ENCODE measurements at places on chromosomes 3 and 15.
A peak's percentile ranks its signal among the peaks of the same experiment; 100 is the strongest.

DNA sequence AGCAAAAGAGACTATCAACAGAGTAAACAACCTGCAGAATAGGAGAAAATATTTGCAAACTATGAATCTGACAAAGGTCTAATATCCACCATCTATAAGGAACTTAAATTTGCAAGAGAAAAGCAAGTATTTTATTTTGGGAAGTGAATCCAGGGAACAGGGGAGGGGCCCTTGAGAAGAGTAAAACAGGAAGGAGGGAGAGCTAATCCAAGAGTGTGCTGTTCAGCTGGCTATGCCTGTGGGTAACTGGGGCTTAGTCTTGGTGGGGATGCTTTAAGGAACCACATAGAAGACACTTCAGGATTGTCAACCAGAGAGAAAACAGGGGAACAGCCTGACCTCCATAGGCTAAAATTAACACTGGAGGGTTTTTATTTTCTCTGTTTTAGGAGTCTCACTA is 3.9 kb upstream of the HHLA2 start:
- no peak for DNase-seq

DNA sequence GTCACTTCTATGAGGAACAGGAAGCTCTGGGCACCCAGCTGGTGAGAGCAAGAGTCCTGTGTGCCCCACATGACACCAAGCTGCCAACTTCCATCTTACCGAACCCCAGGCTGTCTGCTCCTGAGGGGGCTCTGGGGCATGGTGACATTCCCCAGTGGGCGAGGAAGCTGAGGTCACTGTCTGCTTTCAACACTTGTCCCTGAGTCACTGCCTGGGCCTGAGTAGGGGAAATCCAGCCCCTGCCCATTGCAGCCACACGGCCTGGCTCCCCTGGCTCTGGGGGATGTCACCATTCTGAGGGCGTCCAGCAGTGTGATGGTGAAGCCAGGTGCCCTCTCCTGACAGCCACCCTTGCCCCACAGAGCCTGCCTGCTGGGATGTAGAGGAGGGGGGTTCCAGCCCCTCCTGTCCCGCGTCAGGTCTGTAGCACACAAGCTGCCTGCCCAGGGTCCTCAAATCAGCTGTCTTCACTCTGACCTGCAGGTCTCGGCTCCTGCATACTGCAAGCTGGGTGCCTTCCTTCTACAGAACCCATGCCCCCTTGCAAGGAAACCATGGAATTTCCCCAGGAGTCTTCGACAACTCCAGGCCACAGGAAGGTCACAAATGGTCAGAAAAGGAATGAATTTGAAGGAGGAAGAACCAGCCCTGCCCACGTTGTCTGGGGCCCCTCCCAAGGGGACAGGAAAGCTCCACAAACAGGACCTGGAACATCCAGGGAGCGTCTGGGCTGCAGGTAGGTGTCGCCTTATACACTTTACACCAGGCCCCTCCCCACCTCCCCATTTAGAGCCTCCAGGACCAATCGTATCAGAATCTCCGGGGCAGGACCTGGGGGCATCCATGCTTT is 69.9 kb upstream of the GATM start:
- no peak for DNase-seq

GRCh38 chr3:151561878-151562277 is 101.0 kb upstream of the IGSF10 start:
- peak; percentile 85 for DNase-seq

DNA sequence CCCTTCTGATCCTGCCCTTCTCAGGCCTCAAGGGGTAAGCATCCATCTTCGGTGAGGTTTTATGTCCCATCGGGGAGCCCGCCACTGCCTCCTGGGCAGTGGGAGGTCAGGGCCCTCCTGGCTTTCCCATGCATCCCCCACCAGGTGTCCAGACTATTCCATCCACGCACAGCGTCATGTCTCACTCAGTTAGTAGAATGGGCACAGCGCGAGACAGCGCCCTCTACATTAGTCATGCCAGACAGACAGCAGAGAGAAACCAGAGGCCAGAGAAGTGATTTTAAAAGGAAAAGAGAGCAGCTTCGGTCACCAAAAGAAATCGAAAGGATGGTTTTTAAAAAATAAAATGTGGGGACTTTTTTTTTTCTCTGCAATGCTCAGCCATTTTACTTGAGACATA is 49.8 kb downstream of the ZDHHC3 start:
- DNase-seq, result no peak

DNA sequence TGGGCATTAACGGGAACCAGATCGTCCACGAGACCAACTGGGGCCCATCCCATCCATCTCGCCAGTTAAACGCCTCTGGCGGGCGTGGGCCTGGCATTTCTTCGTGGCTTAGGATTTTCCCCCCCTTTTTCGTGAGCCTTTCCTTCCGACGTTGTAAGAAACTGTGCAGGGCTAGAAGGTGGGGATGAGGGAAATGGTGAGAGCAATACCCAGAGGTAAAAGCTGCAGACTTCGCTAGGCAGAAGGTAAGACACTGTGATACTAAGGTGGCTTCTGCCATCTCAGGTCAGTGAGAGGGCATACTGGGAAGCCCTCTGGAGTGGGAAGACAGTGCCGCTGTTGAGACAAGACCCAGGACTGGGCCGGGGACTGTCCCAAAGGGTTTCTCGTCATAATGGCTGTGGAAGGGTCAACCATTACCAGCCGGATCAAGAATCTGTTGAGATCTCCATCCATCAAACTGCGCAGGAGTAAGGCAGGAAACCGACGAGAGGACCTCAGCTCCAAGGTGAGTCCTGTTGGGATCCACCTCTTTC is 666 bp downstream of the MAPKBP1 start:
- no peak for DNase-seq

- no peak for DNase-seq
These were observed 145.1 kb downstream of the NFKBIZ start for GRCh38 chr3:101994386-101994785.

DNA sequence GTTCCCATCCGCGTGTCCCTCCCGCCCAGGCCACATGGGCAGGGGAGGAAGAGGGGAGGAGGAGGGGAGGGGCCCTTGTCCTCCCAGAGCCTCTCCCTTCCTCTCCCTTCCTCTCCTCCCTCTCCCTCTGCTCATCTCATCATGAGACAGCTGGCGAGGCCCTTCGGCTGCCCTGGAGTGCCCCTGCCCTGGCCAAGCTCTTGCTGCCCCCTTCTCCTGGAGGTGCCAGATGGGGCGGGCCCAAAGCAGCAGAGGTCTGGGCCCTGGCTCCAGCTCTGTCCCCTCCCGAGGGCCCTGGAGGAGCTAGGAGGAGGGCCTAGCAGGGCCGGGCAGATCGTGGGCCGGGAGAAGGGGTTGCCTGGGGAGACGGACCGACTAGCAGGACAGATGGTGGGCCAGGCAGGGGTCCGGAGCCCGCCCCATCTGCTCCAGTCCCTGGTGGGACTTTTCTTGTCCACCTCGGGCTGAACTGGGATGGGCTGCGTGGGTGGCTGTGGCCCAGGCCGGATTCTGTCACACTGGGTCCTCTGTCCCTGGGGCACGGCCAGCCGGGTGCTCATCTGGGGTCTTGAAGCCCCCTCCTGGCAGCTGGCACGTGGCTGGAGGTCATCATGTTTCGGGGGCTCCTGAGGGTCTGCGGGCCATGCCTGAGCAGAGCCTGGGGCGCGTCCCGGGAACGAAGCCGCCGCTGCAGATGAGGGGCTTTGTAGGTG is 183.4 kb downstream of the GOLGA6L6 start:
- no peak for DNase-seq

GRCh38 chr3:27677565-27677964 is 44.6 kb downstream of the EOMES start:
- DNase-seq, result peak; percentile 100

DNA sequence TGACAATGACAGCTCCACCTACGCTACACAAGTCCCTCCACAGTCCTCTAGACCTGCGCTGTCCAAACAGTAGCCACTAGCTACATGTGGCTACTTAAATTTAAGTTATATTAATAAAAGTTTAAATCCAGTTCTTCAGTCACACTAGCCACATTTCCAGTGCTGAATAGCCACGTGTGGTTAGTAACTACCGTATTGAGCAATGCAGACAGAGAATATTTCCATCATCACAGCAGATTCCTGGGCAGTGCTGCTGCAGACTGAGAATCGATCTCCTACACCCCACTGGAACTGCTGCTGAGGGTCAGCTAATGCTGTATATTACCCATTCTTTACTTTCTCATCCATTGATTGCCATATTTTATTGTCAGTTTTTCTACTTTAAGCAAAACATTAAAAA is 40.9 kb downstream of the HDC start:
- peak; percentile 16 for DNase-seq

DNA sequence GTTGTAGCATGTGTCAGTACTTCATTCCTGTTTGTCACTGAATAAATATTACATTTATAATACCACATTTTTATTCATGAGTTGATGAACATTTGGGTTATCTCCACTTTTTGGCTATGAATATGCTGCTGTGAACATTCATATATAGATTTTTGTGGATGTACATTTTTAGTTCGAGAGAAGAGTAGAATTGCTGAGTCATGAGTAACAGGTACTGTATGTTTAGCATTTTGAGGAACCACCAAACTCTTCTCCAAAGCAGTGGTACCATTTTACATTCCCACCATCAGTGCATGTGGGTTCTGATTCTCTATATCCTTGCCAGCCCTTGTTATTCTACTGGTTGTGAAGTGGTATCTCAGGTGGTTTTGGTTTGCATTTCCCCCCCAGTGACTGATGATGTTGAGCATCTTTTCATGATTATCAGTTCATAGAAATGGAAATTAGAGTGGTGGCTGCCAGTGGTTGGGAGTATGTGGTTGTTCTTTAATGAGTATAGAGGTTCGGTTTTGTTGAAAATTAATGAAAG is 59.6 kb downstream of the CCDC66 start:
- no peak for DNase-seq

DNA sequence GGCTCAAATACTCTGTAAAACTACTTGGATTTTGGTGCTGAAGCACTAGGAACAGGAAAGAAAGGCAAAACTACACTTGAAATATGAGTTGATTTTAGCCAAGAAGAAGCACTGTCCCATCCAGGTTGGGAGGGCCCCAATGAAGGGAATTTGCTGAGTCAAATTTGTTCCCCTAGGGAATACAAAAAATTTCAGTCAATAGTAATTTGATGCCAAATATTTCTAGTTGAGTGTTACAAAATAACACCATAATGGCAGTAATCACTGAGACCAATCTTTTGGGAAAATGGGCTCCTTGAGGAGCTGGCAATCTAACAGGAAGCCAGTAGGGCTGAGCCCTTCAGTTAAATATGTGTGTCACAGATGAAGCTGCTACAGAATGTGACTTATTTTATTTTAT is 896.9 kb downstream of the DIPK2A start:
- peak; percentile 2 for DNase-seq

DNA sequence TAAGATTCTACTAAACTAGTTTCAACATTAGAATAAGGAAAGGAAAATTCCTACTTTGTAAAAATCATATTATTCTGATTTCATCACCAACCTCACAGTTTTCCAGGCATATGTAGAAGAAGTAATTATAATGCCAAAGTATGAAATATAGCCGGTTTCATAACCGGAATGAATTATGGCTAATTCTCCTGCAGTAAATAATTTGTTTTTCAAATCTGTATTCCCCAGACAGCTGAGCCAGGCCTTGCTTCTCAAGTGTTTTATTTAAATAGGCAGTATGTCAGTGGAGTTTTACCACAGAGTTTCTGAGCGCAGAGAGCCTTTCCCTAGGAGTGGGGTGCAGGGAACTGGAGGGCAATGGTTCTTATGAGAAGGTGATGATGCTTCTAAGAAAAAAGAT is 8.7 kb upstream of the CPA3 start:
- no peak for DNase-seq

GRCh38 chr15:93500155-93500554 is 411.1 kb upstream of the RGMA start:
- no peak for DNase-seq

DNA sequence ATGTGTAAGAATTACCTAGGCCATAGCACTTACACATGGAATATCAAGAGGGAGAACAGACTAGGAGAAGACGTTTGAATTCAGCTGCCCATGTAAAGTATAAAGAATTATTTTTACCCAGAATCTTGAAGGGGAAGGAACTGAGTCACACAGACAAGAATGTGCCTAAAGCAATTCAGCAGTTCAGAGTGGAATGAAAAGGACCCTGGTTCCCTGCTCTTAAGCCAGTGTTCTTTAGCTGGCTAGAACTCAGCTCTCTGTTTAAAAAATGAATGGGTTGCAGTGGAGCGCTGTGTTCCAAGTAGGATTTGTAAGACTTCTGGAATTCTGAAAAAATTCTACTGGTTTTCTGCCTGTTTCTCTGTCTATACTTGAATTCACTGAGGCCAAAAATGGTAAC is 440.2 kb downstream of the LPP start:
- peak; percentile 97 for DNase-seq

DNA sequence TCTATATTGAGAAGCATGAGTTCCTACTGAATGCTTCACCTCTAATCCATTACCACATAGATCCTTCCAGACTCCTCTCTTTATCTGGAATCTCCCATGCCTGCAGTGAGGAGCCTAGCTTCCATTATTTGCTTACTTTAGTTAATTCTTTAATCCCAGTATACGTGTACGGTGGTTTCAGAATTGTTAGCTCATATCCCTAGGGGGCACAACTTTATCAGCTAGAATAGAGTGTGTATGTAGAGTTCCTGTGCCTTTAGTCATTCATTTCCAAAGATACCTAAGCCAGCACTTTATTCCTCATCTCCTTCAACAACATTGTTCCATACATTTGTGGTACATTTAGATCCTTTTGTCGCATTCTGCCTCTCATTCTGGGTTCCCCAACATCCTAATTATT is 226.0 kb downstream of the TJP1 start:
- peak; percentile 73 for DNase-seq

- DNase-seq, result peak; percentile 43
These were observed 52.9 kb downstream of the BSN start for GRCh38 chr3:49607105-49607591.

DNA sequence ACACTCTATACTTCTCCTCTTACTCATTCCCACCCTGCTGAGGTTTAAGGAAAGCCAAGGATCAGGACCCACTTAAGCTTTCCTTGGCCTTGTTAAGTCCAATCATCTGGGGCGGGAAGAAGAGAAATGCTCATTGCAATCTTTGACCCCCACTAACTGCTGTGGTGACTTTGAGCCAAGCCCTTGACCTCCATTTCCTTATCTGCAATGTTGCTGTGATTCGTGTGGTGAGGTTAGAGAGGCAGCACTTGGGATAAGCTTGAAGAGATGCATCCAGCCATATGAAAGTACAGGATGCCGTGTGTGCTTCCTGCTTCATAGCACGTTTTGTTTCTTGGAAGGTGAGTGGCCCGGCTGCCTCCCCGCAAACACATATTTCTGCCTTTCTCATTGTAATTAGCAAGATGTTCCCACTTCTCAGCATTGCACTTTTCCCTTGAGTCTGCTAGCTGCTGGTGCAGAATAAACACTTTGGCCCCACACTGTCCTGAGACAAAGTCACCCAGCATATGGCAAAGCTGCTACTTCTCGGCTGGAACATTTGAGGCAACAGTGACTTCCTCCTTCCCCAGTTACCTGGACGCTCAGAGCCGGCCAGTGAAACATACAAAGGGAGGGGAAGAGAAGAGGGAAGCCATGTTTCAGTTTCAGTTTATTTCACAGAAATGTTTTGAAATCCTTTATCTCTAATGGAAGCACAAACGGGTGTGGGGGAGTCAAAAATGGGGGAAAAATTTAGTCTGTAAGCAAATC is 10.5 kb upstream of the NUDT16 start:
- no peak for DNase-seq

- DNase-seq, result no peak
These were observed 36.5 kb upstream of the BCL2A1 start for GRCh38 chr15:80007532-80007931.

- no peak for DNase-seq
These were observed 21.0 kb downstream of the TMEM44 start for GRCh38 chr3:194612221-194612620.

Measured in fibroblast of the aortic adventitia (primary cell).